Upper lobe of right lung (tissue), 1 donor: ENCODE measurements at places on chromosomes 6 and 20.

DNA sequence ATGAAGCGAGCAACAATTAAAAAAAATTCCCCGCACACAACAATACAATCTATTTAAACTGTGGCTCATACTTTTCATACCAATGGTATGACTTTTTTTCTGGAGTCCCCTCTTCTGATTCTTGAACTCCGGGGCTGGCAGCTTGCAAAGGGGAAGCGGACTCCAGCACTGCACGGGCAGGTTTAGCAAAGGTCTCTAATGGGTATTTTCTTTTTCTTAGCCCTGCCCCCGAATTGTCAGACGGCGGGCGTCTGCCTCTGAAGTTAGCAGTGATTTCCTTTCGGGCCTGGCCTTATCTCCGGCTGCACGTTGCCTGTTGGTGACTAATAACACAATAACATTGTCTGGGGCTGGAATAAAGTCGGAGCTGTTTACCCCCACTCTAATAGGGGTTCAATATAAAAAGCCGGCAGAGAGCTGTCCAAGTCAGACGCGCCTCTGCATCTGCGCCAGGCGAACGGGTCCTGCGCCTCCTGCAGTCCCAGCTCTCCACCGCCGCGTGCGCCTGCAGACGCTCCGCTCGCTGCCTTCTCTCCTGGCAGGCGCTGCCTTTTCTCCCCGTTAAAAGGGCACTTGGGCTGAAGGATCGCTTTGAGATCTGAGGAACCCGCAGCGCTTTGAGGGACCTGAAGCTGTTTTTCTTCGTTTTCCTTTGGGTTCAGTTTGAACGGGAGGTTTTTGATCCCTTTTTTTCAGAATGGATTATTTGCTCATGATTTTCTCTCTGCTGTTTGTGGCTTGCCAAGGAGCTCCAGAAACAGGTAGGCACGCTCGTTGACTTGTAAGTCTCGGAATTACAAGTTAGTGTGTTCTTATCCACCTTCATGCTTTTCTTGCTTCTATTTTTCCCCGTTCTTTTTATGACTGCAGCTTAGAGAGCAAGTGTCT is at the start of gene EDN1:
Gene EDN1 (plus strand): TSS at position 429 of the 888 bp plus-strand sequence. CDS start 269 bp downstream, at position 698.
- H3K27ac ChIP-seq, result peak within 1 kb of the TSS; percentile 77
- DNase-seq, result peak; percentile 91
- no peaks in the 10 kb centered on the region for H3K27me3 ChIP-seq
- H3K4me1 ChIP-seq, result peaks cover 3% of the 10 kb centered on the region

- H3K27ac ChIP-seq, result peak overlapping the region; percentile 92
- H3K27me3 ChIP-seq, result no peaks in the 10 kb centered on the region
- H3K4me3 ChIP-seq, result peak overlapping the region; percentile 90
- H3K36me3 ChIP-seq, result no peaks in the 10 kb centered on the region
- H3K4me1 ChIP-seq, result peaks cover 57% of the 10 kb centered on the region
Measured at GRCh38 chr20:41138475-41139226, 1.3 kb downstream of the PLCG1 start.

DNA sequence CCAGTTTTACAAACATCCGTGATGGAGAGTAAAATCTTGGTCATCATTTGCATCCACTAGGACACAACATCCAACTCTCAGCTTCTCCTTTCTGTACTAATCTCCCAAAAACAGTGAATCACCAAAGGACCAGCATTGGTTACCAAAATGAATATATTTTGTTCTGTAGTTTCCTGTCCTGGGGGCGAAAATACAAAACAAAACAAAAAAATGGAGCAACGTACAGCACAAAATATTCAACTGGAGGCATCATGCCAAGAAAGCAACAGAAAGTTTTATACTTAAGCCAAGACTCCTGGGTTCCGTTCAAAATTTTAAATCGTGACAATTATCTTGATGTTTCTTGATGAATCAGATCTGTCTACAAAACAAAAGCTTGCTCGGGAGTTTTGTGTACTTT is 126.6 kb upstream of the CCDC28A start:
- no peaks in the 10 kb centered on the region for H3K27me3 ChIP-seq
- no peaks in the 10 kb centered on the region for H3K4me1 ChIP-seq
- no peaks in the 10 kb centered on the region for H3K36me3 ChIP-seq
- no peak for DNase-seq
- no peak overlapping the region for H3K27ac ChIP-seq

GRCh38 chr20:52193133-52193532 is 1.6 kb upstream of the ZFP64 start:
- no peak overlapping the region for H3K4me3 ChIP-seq
- no peak for DNase-seq
- H3K4me1 ChIP-seq, result peaks cover 8% of the 10 kb centered on the region
- H3K27me3 ChIP-seq, result no peaks in the 10 kb centered on the region

DNA sequence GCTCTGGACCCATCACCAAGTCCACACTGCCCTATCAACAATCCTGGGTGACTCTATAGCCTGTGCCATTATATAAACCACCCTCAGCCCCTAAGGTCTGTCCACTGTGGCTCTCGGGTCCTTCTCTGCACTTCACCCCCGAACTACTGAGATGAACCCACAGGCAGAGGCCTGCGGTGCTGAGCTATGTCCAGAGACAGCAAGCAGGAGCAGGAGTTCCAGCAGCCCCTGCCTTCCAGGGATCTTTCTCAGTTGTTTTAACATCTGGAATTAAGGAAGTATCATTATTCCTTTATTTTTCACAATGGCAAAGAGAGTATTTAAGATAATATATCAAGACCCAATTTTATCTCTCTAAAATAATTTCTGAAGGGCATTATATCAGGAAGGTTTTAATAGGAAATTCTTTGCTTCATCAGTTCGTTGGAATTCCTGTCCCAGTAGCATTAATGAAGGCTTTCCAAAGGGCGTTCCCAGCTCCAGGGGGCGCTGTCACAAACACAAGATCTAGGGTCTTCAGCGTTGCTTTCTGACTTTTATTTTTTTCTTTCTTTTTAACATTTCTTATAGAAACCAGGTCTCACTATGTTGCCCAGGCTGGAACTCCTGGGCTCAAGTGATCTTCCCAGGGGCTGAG is 27.3 kb downstream of the RRBP1 start:
- H3K27ac ChIP-seq, result no peak overlapping the region
- H3K36me3 ChIP-seq, result peaks cover 30% of the 10 kb centered on the region
- H3K4me3 ChIP-seq, result no peak overlapping the region
- H3K4me1 ChIP-seq, result peaks cover 34% of the 10 kb centered on the region
- peak; percentile 55 for DNase-seq
- no peaks in the 10 kb centered on the region for H3K27me3 ChIP-seq

DNA sequence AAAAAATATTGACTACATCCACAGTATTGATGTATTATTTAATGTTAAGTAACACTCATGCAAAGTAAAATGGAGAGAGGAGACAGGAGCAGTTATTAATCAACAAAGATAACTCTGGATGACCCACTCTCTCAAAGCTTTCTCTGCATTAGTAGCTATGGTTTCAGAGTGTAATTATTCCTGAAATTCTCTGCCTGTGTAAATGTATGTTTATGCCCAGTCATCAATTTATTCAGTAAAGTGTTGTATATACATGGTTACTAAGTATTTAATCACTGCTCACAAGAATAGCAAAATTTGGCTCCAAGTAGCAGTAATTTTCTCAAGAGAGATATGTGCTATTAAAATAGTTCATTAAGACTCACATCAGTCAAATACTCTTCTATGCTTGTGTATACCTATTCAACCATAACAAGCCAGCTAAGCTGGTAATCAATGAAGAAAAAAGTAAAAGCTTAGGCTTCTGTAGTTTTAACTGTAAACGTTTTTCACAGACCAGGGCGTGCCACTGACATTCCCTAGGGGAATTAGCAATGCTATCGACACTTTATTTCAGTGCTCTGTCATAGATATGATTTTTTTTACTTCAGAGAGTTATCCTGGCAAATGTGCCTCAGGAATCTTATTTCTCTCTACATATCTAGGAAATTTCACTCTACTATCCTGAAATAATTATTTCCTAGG is 54.0 kb upstream of the RAB32 start:
- no peaks in the 10 kb centered on the region for H3K27me3 ChIP-seq
- H3K4me1 ChIP-seq, result no peaks in the 10 kb centered on the region
- no peak overlapping the region for H3K27ac ChIP-seq
- DNase-seq, result no peak
- H3K36me3 ChIP-seq, result no peaks in the 10 kb centered on the region

- no peak for DNase-seq
- H3K36me3 ChIP-seq, result no peaks in the 10 kb centered on the region
- no peak overlapping the region for H3K4me3 ChIP-seq
- peaks cover 11% of the 10 kb centered on the region for H3K4me1 ChIP-seq
Measured at GRCh38 chr6:42404484-42404883, 47.2 kb downstream of the TRERF1 start.

DNA sequence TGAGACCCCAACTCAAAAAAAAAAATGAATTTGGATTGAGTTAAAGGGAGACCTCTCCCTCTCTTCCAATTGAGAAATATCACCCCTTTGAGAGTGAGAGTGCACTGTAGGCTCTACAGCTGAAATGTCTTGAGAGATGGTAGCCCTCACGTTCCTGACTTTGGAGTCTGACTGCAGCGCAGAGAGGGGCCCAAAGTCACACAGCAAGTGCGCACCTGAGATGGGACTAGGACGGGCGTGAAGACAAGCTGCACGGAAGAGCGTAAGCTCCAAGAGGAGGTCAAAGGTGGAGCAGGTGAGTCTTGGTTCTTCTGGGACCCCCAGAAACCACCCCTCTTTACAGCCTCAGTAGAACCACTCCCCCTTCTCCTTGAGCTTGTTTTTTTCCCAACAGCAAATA is 643 bp downstream of the SLA2 start:
- no peaks in the 10 kb centered on the region for H3K36me3 ChIP-seq
- H3K4me3 ChIP-seq, result peak overlapping the region; percentile 36
- DNase-seq, result no peak
- H3K4me1 ChIP-seq, result no peaks in the 10 kb centered on the region

GRCh38 chr6:139764498-139764986 is 390.1 kb upstream of the CITED2 start:
- H3K4me3 ChIP-seq, result no peak overlapping the region
- H3K36me3 ChIP-seq, result no peaks in the 10 kb centered on the region
- H3K27me3 ChIP-seq, result no peaks in the 10 kb centered on the region
- H3K27ac ChIP-seq, result peak overlapping the region; percentile 59
- peaks cover 26% of the 10 kb centered on the region for H3K4me1 ChIP-seq

DNA sequence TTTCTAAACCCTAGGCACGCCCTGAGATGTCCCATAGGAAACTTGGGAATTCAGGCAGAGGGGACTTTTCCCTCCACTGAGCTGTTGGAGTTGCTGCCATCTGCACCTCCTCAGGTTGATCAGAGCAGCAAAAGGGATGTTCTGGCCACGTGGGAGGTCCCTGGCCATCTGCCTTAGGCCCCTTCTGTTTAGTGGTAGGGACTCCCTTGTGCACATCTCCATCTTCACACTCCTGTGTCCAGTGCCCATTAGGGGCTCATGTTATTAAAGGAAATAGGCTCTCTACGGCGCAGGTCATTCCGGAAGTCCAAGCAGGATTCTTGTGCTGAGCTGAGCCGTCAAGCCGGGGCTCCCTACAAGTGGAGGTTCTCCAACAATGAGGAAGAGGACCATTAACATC is 237.8 kb upstream of the RIN2 start:
- H3K27ac ChIP-seq, result no peak overlapping the region
- no peaks in the 10 kb centered on the region for H3K27me3 ChIP-seq
- no peak overlapping the region for H3K4me3 ChIP-seq

DNA sequence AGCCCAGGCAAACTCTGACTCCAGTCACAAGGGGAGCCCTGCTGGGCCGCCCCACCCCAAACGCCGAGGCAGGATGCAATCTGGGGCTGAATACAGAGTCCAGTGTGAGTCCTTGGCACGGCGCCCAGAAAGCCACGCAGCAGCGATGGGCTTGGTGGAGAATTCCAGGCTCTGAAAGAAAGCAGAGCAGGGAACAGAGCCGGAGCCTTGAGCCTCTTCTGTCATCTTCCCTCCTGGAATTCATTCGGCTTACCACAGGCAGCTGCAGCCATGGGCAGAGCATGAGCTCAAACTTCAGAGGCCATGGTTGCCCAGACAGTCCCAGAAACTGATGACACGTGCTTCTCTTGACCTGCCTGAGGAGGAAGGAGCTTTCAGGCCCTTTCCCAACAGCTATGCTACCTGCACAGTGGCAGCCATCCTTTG is 441.1 kb upstream of the JARID2 start:
- H3K36me3 ChIP-seq, result no peaks in the 10 kb centered on the region
- H3K27ac ChIP-seq, result no peak overlapping the region
- peak; percentile 77 for DNase-seq
- H3K4me3 ChIP-seq, result no peak overlapping the region

DNA sequence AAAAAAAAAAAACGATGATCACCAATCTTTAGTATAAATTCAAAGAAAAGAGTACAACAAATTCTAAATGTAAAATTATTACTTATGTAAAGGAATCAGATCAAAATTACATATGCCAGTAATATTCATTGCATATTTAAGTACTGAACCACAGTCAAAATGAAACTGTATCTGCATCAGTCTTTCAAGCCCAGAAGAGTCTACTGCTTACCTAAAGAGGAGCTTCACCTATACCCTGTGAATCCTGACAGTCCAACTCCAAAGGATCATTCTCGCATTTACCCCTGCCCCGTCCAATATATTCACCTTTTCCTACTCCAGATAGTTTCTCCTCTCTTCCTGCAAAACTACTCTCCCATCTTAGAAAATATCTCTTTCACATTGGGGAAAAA is 9.2 kb downstream of the ATG5 start:
- H3K4me3 ChIP-seq, result no peak overlapping the region
- H3K36me3 ChIP-seq, result peaks cover 23% of the 10 kb centered on the region
- no peaks in the 10 kb centered on the region for H3K27me3 ChIP-seq

DNA sequence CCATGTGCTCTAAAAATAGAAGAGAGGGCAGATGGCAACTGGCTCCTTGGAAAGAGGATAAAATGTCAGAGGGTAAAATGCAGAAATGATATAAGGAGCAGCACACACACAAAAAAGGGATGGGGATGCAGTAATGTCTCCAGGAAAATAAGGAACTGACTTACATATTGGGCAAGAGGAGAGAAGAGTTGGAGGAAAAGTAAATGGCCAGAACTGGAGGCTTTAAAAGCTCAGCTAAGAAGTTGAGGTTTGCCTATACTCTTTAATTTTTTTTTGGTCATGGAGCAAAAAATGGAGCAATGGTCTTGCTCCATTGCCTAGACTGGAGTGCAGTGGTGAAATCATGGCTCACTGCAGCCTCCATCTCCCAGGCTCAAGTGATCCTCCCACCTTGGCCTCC is 93.7 kb downstream of the SULF2 start:
- no peaks in the 10 kb centered on the region for H3K4me1 ChIP-seq
- H3K27me3 ChIP-seq, result no peaks in the 10 kb centered on the region
- DNase-seq, result no peak
- no peak overlapping the region for H3K4me3 ChIP-seq

GRCh38 chr6:167569879-167570278 is 245.0 kb downstream of the TTLL2 start:
- H3K27me3 ChIP-seq, result no peaks in the 10 kb centered on the region
- no peaks in the 10 kb centered on the region for H3K36me3 ChIP-seq
- H3K27ac ChIP-seq, result no peak overlapping the region
- DNase-seq, result no peak
- peaks cover 15% of the 10 kb centered on the region for H3K4me1 ChIP-seq

DNA sequence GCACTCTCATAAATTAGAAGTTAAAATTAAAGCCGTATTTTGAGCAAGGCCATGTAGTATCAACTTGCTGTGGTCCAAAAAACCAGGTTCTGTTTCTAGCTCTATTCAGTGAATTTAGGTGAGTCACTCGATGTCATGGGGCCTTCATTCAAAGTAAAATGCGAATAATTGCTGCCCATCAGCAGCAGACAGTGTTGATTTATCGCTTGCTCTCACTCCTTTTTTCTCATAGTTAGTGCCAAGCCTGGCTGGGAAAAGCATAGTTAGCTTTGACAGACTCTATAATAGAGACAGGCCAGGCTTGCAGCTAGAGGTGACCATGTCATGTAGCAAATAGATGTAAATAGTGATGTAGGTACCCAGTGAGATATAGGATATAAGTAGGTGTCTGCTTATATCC is 136.0 kb downstream of the EDN1 start:
- DNase-seq, result no peak
- no peak overlapping the region for H3K27ac ChIP-seq
- H3K4me3 ChIP-seq, result no peak overlapping the region
